HepG2 (cell line): ENCODE measurements at places on chromosomes 12 and 14. TPM values are rescaled to one million over a fixed set of nuclear protein-coding genes. Genes with fewer than 3 reads are reported as not detected.

DNA sequence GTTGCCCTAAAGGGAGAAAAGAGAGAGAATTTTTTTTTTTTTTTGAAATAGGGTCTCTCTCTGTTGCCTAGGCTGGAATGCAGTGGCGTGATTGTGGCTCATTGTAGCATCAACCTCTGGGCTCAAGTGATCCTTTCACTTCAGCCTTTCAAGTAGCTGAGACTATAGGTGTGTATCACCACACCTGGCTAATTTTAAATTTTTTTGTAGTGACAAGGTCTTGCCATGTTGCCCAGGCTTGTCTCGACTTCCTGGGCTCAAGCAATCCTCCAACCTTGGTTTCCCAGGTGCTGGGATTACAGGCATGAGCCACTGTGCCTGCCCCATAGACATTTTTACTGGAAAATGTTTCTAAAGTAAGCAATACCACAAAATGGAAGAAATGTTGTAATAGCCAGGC, 36.8 kb downstream of the YARS2 start:
- H3K27me3 ChIP-seq: no peaks in the 10 kb centered on the region
- peaks cover 4% of the 10 kb centered on the region; the same call in 1 of the 2 replicates for H3K36me3 ChIP-seq
- H3K27ac ChIP-seq: no peak overlapping the region
- no peak for DNase-seq

The SERPINA6 gene
- total RNA-seq: 144 and 260 TPM in 2 replicates

The CPSF6 gene
- total RNA-seq: 61.1 and 71.0 TPM in 2 replicates

The PTPRB gene
- 0.02 TPM in 1 of 2 replicates, not detected in the other for total RNA-seq

DNA sequence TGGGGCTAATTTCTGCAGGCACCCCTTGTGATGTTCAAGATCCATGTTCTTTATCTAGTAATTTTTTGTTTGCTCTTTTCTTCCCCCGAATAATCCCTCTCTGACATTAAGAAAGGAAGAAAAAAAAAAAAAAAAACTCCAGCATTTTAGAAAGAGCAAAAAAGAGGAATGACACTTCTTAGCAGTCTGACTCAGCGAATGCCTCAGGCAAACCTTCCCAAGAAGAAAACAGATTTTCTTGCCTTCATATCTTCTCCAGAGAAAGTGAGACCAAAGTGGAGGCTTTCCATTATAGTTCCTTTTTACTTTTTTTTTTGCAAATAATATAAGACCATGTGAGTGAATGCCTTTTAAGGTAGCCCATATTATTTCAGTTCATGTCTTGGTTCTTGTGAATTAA, 479.0 kb upstream of the SYT1 start:
- H3K4me1 ChIP-seq: no peaks in the 10 kb centered on the region
- no peak overlapping the region for H3K4me3 ChIP-seq
- no peak overlapping the region for H3K27ac ChIP-seq

The MYF5 gene
- not detected in 2 replicates for total RNA-seq

The SOX5 gene
- 42.9 and 76.4 TPM in 2 replicates for total RNA-seq

- H3K27me3 ChIP-seq: no peaks in the 10 kb centered on the region
- DNase-seq: no peak
- peaks cover 27% of the 10 kb centered on the region for H3K4me1 ChIP-seq
- H3K36me3 ChIP-seq: peaks cover 31% of the 10 kb centered on the region; the same call in 2 of the 3 replicates
- no peak overlapping the region for H3K4me3 ChIP-seq
- no peak overlapping the region for H3K27ac ChIP-seq
These were observed 24.8 kb downstream of the PLEK2 start for GRCh38 chr14:67387195-67387594.

The ZC2HC1C gene
- 3.3 and 5.3 TPM in 2 replicates for total RNA-seq

DNA sequence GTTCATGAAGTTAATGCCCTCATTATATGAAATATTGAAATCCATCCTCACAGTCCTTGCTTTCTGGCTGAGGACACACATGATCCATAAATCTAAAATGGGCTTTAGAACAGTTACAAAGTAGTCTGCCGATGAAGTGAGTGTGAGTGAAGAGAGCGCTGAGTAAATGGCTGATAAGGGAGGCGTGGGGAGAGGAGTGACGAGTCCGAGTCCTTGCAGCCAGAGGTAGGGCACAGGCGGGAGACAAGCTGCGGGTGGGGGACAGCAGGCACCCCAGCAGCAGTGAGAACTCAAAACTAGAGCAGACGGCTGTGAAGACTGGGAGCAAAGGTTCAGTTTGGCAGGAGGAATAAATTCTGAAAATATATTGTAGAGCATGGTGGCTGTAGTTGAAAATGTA, 140.1 kb upstream of the ATP2B1 start:
- H3K36me3 ChIP-seq: no peaks in the 10 kb centered on the region
- H3K4me3 ChIP-seq: no peak overlapping the region
- DNase-seq: no peak

DNA sequence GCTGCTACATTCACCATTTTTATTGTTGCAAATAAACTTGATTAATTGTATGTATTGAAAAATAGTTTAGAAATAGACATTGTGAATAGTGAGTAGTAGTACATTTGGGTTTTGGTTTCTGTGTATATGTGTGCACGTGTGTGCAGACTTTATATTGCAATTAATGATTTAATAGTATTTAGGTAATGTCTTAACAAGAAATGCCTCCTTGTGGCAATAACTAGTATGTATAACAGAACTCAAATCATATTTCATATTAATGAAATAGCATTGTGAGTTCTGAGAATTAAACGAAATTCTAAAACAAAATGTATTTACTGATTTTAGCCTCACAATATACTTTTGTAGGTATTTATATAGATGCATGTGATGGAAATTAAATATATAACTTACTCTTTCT, 100.1 kb downstream of the SCAF11 start:
- no peak overlapping the region for H3K4me3 ChIP-seq
- no peaks in the 10 kb centered on the region for H3K4me1 ChIP-seq
- H3K36me3 ChIP-seq: peaks cover 43% of the 10 kb centered on the region
- DNase-seq: no peak
- H3K27me3 ChIP-seq: no peaks in the 10 kb centered on the region

GRCh38 chr12:56326533-56326932, 7.3 kb downstream of the PAN2 start:
- no peak for DNase-seq
- H3K4me3 ChIP-seq: no peak overlapping the region
- H3K4me1 ChIP-seq: peaks cover 19% of the 10 kb centered on the region
- no peaks in the 10 kb centered on the region for H3K27me3 ChIP-seq

The ZNF385A gene
- 0.44 and 0.49 TPM in 2 replicates for total RNA-seq

GRCh38 chr12:454833-455232, 4.9 kb upstream of the B4GALNT3 start:
- DNase-seq: no peak
- no peaks in the 10 kb centered on the region for H3K27me3 ChIP-seq
- no peak overlapping the region for H3K4me3 ChIP-seq
- no peak overlapping the region for H3K27ac ChIP-seq
- no peaks in the 10 kb centered on the region for H3K36me3 ChIP-seq

DNA sequence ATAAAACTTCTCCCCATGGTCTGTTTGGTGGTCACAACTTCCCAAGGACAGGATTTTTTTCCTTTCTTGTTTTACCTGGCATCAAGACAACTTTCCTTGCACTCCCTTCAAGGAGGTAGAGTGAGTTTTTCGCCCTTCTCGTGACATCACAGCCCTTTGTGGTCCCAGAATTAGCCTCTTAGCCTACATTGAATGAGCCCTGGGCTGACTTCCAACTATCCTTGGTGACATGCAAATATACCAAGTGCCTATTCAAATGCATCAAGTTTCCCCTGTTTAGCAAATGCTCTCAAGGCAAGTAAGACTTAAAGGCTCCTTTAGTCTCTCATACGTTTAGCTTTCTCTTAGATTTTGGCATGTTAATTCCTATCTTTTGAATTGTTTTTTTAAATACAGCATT, 36.6 kb downstream of the TC2N start:
- DNase-seq: no peak
- H3K27me3 ChIP-seq: peaks cover 15% of the 10 kb centered on the region
- H3K4me1 ChIP-seq: no peaks in the 10 kb centered on the region

DNA sequence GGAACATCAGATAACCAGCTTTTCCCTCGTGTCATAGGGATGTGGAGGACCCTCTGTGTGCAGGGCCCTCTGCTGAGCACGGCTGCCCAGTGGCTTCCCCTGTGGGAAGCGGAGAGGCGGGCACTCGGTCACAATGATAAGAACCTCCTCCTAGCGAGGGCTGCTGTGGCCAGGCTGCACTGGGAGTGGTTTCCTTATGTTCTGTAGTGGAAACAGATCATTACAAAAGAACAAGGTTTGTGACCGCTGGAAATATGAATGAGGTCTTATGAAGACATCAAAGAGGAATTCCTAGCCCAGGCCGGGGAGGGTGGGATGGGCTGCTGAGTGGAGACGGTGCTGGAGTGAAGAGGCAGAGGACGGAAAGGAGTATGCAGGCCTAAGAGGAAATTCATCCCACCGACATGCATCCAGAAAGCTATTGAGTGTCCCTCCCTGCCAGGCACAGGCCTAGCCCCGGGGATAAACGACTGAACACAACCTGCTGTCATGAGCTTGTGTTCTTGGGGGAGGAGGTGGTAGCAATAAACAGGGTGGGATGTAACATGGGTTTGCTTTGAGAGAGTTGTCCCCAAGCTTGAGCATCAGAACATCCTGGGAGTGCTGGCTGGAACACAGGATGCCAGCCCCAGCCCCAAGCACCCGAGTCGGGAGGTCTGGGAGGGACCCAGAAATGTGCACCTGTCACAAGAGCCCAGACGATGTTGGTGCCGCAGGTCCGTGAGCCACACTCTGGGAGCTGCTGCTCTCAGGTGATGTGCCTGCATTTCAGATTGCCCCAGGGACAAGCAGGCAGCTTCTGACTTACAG, 37.5 kb downstream of the FZD10 start:
- H3K4me3 ChIP-seq: no peak overlapping the region
- H3K27ac ChIP-seq: no peak overlapping the region
- DNase-seq: no peak
- peaks cover 3% of the 10 kb centered on the region; the same call in 1 of the 2 replicates for H3K27me3 ChIP-seq
- no peaks in the 10 kb centered on the region for H3K36me3 ChIP-seq
